SIG-M5 (cell line): ENCODE measurements at places on chromosomes 13 and 19.

DNA sequence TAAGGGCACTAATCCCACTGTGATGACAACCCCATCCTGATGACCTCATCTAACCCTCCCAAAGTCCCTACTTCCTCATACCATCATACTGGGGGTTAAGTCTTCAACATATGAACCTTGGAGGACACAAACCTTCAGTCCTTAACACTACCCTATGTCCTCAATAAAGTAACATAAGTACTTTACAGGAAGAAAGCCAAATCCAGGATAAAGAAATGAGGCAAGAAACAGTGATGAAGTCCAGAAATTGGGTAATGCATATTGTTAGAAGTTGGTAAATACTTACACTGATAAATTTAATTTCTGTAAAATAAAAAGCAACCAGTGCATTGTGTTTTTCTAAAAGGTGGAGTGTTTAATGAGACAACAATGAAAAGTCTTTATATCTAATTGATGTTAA lies 284.8 kb upstream of the SOX21 start:
- no peak for DNase-seq

GRCh38 chr13:32682740-32683139 lies 96.5 kb downstream of the PDS5B start:
- no peak for DNase-seq

GRCh38 chr19:14686411-14686810 lies 3.4 kb upstream of the ZNF333 start:
- DNase-seq: no peak

DNA sequence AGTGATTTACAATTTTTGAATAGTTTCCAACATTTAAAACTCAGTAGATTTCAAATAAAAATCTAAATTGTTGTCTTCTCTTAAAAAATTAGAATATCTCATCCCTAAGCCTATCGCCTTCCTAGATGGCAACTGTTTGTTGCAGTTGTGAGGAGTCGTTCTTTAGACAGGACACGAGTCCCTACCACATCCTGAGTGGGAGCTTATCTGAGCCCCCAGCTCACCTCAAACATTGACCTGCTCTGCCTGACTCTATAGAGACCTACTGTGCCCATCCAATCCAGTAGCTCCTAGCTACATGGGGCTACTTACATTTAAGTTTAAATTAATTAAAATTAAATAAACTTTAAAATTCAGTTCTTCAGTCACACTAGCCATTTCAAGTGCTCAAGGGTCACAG lies 434.7 kb downstream of the FOXO1 start:
- no peak for DNase-seq

GRCh38 chr13:51923983-51924539 lies 62.3 kb downstream of the CCDC70 start:
- no peak for DNase-seq

GRCh38 chr13:81326913-81327312 lies 986.0 kb upstream of the SPRY2 start:
- no peak for DNase-seq

- DNase-seq: no peak
Observed at GRCh38 chr13:113413898-113414282, 39.4 kb downstream of the ADPRHL1 start.

- DNase-seq: no peak
Observed at GRCh38 chr13:44063881-44064280, 184.2 kb downstream of the LACC1 start.

GRCh38 chr13:97976610-97977521 lies 23.4 kb downstream of the IPO5 start:
- no peak for DNase-seq

DNA sequence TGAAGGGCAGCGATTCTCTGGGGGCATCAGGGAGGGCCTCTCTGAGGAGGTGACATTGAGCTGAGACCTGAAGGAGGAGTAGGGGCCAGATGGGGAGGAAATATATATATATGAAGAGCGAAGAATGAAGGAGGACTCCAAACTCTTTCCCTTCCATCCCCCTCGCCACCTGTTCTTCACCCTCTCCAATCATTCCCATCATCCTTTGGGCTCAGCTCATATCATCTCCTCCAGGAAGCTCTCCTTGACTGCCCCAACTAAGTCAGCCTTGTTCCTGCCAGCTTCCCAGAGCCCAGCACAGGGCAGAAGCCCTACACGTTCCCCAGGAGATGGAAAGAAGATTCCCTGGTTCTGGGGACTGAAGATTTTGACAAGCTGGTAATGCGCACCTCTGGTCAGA lies 33.0 kb upstream of the SEMA6B start:
- no peak for DNase-seq

- DNase-seq: no peak
Observed at GRCh38 chr13:75410207-75410606, 71.8 kb downstream of the TBC1D4 start.

GRCh38 chr13:30103161-30103840 lies 204.1 kb downstream of the KATNAL1 start:
- DNase-seq: no peak

GRCh38 chr13:41154042-41154441 lies 21.4 kb upstream of the KBTBD6 start:
- DNase-seq: no peak

DNA sequence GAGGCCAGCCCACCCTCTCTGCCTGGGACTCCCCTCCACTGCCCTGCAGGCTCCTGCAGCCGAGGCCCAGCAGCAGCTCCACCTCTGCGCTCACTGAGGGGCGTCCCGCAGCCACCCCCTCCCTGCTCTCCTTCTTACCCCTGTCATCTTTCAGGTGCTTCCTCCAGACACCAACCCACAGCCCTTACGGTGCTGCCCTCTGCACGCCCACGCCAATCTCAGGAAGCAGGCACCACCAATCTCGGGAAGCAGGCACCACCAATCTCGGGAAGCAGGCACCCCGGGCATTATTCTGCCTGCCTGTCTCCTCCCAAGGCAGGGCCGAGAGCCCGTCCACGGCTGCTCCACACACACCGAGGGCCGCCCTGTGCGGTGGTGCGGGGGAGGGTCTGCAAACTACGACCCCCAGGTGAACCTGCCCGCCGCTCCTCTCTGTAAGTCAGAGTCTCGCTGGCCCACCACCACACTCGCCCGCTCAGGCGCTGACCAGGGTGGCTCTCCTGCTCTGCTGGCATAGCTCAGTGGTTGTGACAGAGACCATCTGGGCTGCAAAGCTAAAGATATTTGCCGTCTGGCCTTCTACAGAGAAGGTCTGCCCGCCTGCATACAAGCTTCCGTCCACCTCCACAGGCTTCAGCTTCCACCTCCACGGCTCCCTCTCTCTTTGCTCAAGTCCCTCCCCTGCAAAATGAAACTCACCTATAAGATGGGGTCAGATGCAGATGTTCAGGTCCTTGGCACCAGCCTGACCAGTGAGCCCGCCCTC lies 2.9 kb downstream of the LSM7 start:
- DNase-seq: no peak

DNA sequence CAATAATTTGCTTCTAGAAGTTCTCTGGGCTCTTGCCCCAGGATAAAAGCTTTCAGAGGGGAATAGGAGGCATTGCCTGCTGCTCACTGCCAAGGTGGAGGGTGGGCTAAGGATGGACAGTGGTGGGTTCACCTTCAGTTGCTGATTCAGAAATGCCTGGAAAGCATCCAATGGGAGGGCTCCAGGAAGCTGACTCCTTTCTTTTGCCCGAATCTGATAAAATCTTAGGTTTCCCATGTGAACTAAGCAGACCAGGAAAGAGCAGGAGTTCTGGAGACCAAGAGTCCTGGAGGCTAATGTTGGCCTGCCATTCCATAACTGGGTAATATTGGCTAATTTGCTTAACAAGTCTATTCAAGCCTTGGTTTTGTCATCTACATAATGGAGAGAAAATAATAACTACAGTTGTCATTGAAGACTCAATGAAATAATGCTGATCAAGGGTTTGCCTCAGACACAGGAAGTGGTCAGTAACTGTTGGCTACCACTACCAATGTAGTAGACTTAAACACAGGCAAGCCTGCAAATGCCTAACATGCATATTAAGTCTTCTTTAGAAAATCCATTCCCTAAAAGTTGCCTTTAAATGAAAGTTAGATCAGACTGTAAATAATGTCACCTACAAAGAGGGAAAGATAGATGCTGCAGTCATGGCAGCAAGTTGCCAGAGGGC lies 528.4 kb upstream of the NBEA start:
- DNase-seq: no peak

DNA sequence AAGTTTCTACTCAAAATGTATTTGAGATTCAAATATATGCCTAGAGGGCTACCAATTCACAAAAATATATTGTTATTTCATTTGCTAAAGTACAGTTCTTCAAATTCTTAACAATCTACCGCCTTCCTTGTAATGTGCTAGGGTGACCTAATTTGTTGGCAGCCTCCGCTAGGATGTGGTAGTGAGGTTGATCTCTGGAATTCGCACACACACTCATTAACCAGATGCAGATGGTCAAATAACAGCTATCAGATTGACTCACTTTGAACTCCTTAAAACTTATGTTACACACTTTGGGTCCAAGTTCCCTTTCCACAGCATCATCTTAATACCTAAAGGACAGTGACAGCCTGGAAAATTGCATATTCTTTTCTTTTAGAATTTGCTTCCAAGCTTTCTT lies 367.3 kb downstream of the DCT start:
- no peak for DNase-seq

DNA sequence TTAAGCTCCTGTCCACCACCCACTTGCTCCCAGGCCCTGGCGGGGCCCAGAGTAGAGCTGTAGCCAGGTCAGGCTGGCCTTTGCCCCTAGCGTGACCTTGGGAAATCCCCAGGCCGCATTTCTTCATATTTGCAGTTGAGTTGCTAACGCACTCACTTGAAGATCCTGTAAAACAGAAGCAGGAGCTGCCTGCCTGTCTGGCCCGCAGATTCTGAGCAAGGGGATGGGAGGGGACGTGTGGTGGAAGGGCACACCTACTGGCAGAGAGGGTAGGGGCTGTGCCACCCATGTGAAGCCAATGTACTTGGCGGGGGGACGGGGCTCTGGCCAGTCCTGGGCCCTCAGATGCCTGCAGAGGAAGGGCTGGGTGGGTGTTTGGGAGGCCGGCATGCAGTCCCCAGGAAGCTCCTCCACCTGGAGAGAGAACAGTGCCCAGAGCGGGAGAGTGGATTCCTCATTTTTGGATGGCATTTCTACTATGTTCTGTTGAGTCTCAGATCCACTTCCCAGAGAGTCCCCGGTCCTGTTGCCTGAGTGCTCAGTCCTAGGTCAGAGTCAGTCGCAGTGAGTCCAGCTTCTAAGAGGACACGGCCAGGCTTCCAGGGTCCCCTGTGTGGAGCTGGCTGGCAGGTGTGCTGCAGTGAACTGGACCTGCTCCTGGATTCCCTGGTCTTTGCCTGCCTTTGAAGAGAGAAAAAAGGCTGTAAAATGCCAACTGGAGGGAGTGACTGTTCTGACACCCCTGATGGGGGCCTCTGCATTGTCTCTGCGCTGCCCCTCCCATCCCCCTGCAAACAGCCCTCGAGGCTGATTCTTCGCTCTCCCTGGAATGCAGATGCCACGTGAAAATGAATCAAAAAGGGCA lies 62.9 kb downstream of the GGACT start:
- no peak for DNase-seq

DNA sequence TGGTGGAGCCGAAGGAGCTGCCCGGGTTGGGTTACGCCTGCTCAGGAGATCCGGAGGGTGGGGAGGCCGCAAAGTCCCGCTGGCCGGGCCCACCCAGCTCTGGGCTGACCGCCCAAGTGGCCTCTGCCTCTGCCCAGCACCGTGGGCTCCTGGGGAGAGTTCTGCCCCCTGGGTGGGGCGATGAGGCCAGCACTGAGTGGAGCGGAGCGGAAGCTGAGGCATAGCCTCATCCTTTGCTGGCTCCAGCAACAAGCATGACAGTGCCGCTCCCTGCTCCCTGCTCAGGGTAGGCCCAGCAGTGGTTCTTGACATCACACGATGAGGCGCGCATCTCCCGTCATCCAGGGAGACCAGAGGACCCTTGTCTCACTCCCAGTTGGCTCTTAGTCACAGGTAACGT lies 22.5 kb downstream of the CCDC8 start:
- no peak for DNase-seq

DNA sequence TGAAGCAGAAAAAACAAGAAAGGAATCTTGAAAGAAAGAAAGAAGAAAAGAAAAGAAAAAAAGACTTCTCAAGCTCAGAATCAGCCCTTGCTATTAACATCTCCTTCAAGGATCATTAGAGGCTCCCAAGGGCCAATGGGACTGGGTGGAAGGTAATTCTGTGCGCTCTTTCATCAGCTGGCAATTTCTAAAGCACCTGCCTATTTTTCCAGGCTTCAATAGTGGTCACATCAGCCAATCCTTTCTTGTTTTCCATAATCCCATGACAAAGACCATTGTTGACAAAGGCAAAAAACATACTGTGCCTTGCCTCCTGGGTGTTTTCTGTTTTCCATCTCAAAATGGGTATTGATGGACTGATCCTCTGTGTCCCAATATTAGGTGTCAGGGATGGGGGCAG lies 88.2 kb upstream of the TSC22D1 start:
- no peak for DNase-seq

- DNase-seq: no peak
Observed at GRCh38 chr13:45490068-45490467, 25.3 kb downstream of the COG3 start.

DNA sequence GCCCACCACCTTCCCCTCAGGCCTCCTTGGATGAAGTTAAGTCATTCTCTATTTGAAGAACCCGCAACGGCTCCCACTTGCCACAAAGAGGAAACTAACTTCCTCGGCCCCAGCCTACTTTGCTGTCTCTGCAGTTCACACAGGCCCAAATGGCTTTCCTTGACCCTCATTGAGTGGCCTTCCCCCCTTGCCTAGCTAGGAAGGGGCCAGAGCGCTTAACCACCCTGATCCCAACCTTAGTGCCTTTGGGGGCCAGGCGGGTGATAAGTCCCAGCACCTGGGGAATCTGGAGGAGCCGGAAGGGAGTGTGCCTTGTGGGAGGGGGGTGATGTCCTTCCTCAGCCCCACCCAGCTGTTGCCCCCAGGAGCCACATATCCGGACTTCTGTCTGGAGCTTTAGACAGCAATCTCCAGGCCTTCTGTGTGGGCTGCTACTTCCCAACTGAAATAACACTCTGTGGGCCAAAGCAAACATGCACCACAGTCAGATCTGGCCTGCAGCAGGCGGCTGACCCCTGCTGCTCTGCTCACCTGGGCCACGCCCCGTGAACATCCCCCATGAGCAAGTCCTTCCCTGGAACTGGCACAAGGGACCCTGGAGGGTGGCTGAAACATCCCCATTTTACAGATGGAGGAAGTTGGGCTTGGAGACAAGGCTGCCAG lies 10.5 kb downstream of the NECTIN2 start:
- DNase-seq: no peak

- DNase-seq: no peak
Observed at GRCh38 chr13:46782066-46782465, 14.9 kb downstream of the ESD start.

DNA sequence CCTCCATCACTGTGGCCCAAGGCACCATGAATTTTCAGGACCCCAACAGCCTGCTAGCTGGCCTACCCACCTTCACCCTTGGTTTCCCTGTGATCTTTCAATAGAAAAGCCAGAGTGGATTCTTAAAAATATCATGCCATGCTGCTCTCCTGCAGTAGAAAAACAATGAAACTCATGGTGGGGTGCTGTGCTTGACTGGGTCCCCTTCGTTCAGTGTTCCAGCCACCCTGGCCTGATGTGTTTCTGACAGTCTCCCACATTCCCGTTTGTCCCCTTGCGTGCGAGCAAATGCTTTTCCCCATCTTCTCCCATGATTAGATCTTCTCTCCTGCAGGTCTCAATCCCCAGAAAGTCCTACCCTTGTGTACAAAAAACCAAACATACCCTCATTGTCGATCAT lies 43.2 kb downstream of the ABCC4 start:
- DNase-seq: no peak

- no peak for DNase-seq
Observed at GRCh38 chr19:10981252-10981895, 20.5 kb downstream of the SMARCA4 start.
